ENCODE measurements at places on chromosomes 2 and 18. TPM values are rescaled to one million over a fixed set of nuclear protein-coding genes. Genes with fewer than 3 reads are reported as not detected.
A peak's percentile ranks its signal among the peaks of the same experiment; 100 is the strongest.

GRCh38 chr2:218607436-218608115 lies at the start of gene PLCD4:
Gene PLCD4 (plus strand): TSS chr2:218607899. CDS start chr2:218615740, 7,841 bp downstream.
- H3K27me3 ChIP-seq = peaks cover 4% of the 10 kb centered on the region
- no peak within 1 kb of the TSS for H3K4me3 ChIP-seq
- DNase-seq = no peak
- H3K4me1 ChIP-seq = no peaks in the 10 kb centered on the region
- no peaks in the 10 kb centered on the region for H3K36me3 ChIP-seq

- no peaks in the 10 kb centered on the region for H3K27me3 ChIP-seq
- peaks cover 11% of the 10 kb centered on the region for H3K36me3 ChIP-seq
- H3K27ac ChIP-seq = no peak overlapping the region
- DNase-seq = no peak
- H3K4me1 ChIP-seq = peaks cover 7% of the 10 kb centered on the region
Observed at GRCh38 chr2:108829578-108830310, 43.2 kb downstream of the CCDC138 start.

- no peak overlapping the region for H3K27ac ChIP-seq
- no peak for DNase-seq
- H3K27me3 ChIP-seq = no peaks in the 10 kb centered on the region
- H3K4me1 ChIP-seq = no peaks in the 10 kb centered on the region
- H3K36me3 ChIP-seq = no peaks in the 10 kb centered on the region
Observed at GRCh38 chr2:128797937-128798336, 479.3 kb upstream of the HS6ST1 start.

DNA sequence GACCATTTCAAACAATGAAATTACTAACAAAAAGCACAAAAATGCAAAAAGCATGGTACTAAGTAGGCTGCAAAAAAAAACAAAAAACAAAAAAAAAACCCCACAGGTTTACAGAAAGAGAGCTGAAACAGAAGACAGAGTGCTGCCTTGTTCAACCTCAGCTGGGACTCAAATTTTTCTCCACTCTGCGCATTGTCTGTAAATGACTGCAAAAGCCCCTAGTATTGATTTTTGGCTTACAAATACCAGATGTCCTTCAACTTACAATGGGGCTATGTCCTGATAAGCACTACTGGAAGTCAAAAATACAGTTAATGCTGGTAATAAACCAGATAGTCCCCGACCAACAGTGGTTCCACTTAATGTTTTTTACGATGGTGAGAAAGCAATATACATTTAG lies 42.2 kb downstream of the UBE2E3 start:
- DNase-seq = no peak
- no peak overlapping the region for H3K27ac ChIP-seq
- no peak overlapping the region for H3K4me3 ChIP-seq

Gene MAP3K19
- not detected for total RNA-seq

- DNase-seq = no peak
- H3K4me3 ChIP-seq = no peak overlapping the region
- no peaks in the 10 kb centered on the region for H3K4me1 ChIP-seq
- peaks cover 11% of the 10 kb centered on the region for H3K27me3 ChIP-seq
- no peak overlapping the region for H3K27ac ChIP-seq
- H3K36me3 ChIP-seq = no peaks in the 10 kb centered on the region
Observed at GRCh38 chr2:233799716-233800115, 21.6 kb downstream of the MROH2A start.

Gene GKN1
- not detected for total RNA-seq

- DNase-seq = no peak
- no peaks in the 10 kb centered on the region for H3K27me3 ChIP-seq
- H3K36me3 ChIP-seq = no peaks in the 10 kb centered on the region
- H3K4me1 ChIP-seq = peaks cover 5% of the 10 kb centered on the region
- no peak overlapping the region for H3K27ac ChIP-seq
- no peak overlapping the region for H3K4me3 ChIP-seq
Observed at GRCh38 chr2:121998751-121999150, 243.3 kb downstream of the TSN start.

DNA sequence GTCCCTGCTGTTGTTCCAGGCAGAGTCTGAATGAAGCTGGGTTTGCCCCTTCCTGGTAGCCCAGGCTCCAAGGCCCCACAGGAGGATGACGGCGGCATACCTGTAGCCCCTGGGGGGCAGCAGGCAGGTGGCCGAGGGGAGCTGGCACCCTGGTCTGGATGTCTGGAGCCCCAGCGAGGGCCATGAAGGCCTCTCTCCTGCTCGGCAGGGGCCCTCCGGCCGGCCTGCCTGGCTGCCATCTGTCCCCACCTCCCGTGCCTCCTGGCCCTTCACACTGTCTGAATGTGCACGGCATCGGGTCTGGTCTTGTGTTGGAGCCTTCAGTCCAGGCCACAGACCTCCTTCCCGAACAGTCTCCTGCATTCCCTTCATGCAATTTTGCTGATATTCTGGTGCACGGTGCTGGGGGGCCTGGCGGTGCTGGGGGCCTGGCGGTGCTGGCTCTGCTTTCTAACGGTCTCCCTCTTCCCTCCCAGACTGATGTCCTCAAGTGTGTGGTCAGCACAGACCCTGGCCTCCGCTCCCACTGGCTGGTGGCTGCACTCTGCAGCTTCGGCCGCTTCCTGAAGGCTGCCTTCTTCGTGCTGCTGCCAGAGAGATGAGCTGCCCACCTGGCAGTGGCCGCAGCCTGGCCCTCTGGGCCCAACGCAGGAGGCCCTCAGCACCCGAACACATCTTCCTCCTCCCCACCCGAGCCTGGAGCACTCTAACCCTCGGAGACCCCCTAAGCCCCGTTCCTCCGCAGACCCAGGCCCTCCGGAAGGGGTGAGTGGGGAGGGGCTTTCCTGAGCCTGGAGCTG lies 13.5 kb downstream of the BOK start:
- no peak for DNase-seq
- no peaks in the 10 kb centered on the region for H3K4me1 ChIP-seq
- H3K36me3 ChIP-seq = peaks cover 3% of the 10 kb centered on the region
- H3K27me3 ChIP-seq = no peaks in the 10 kb centered on the region
- H3K27ac ChIP-seq = no peak overlapping the region

Gene PHLPP1
- total RNA-seq = 11.4 TPM

GRCh38 chr2:118973542-118973951 lies 31.6 kb downstream of the MARCO start:
- no peak for DNase-seq
- H3K27ac ChIP-seq = no peak overlapping the region
- no peaks in the 10 kb centered on the region for H3K36me3 ChIP-seq
- no peaks in the 10 kb centered on the region for H3K4me1 ChIP-seq
- H3K4me3 ChIP-seq = no peak overlapping the region

Gene CRYBA2
- total RNA-seq = not detected

Gene EDAR
- total RNA-seq = 0.21 TPM

- H3K4me1 ChIP-seq = no peaks in the 10 kb centered on the region
- H3K36me3 ChIP-seq = no peaks in the 10 kb centered on the region
- H3K27ac ChIP-seq = no peak overlapping the region
- DNase-seq = no peak
- no peak overlapping the region for H3K4me3 ChIP-seq
- no peaks in the 10 kb centered on the region for H3K27me3 ChIP-seq
Observed at GRCh38 chr2:146642066-146642465, 1202.8 kb upstream of the ACVR2A start.

Gene CNDP1
- not detected for total RNA-seq

GRCh38 chr18:23824669-23825068 lies 135.4 kb downstream of the LAMA3 start:
- H3K27me3 ChIP-seq = no peaks in the 10 kb centered on the region
- no peak overlapping the region for H3K27ac ChIP-seq
- no peak for DNase-seq

GRCh38 chr2:190344276-190344827 lies 963 bp downstream of the INPP1 start:
- H3K4me3 ChIP-seq = peak overlapping the region; percentile 78
- no peak for DNase-seq
- H3K4me1 ChIP-seq = peaks cover 19% of the 10 kb centered on the region

Gene SPHKAP
- not detected for total RNA-seq

DNA sequence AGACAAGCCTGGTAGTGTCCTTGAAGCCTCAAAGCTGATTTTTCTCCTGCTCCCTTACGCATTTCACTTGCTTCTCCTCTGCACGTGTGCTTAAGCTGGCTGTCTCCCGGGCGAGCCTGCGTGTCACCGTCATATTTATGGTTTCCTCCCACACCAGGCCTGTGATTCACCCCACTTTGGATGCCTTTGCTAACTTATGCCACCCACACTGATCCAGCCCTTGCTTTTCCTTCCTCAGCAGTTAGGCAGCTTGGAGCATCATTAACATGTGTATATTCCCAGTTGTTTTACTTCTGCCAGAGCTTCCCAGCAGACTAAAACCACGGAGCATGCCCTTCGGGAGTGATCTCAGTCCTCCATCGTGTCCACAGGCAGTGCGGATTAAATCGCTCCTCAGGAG lies 2.2 kb downstream of the ST3GAL5 start:
- peak; percentile 67 for DNase-seq
- H3K4me1 ChIP-seq = peaks cover 57% of the 10 kb centered on the region
- no peaks in the 10 kb centered on the region for H3K27me3 ChIP-seq
- peak overlapping the region; percentile 85 for H3K4me3 ChIP-seq

Gene NAT8
- not detected for total RNA-seq

DNA sequence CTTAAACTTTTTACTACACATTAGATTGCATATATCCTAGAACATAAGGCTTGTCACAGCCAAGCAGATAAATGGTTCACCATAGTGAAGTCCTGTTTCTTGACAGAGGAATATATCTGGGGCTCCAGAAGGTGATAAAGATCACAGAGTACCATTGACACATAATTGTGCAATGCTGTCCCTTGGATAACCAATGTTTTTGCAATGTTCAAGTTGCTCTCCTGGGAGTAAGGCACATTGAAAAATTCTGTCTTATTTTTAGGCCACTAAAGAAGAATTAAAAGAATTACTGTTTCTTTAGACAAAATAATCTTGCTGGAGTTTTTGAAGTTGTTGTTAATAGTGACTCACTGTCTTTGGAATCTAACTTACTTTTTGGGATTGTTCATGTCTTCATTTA lies 1132.8 kb downstream of the LRP1B start:
- H3K27me3 ChIP-seq = no peaks in the 10 kb centered on the region
- no peak for DNase-seq
- H3K4me1 ChIP-seq = no peaks in the 10 kb centered on the region
- no peaks in the 10 kb centered on the region for H3K36me3 ChIP-seq

DNA sequence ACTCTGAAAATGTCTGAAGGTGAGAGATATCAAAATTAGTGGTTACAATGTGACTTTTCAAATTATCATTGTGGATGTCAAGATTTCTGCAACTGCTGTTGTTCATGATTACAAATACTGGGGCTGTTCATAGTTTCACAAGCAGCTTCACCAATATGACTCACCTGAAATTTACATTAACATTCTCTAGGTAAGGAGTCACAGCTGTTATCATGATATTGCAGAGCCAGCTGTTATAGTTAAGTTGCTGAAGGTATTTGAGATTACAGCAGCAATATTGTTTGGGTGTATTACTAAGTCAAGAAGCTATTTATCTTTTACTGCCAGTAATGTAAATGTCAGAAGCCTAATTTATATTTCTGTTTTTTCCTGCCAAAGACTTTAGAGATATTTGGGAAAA lies 140.0 kb downstream of the MC4R start:
- DNase-seq = no peak
- no peak overlapping the region for H3K4me3 ChIP-seq
- no peaks in the 10 kb centered on the region for H3K36me3 ChIP-seq
- no peaks in the 10 kb centered on the region for H3K4me1 ChIP-seq
- H3K27ac ChIP-seq = no peak overlapping the region
- H3K27me3 ChIP-seq = no peaks in the 10 kb centered on the region

- DNase-seq = no peak
- peaks cover 13% of the 10 kb centered on the region for H3K4me1 ChIP-seq
- no peak overlapping the region for H3K27ac ChIP-seq
- no peak overlapping the region for H3K4me3 ChIP-seq
- no peaks in the 10 kb centered on the region for H3K27me3 ChIP-seq
Observed at GRCh38 chr18:48705043-48705442, 166.2 kb downstream of the CTIF start.

Gene RNF144A
- 31.4 TPM for total RNA-seq

GRCh38 chr2:173584676-173585458 lies 230.2 kb downstream of the CDCA7 start:
- no peak overlapping the region for H3K4me3 ChIP-seq
- H3K27me3 ChIP-seq = peaks cover 9% of the 10 kb centered on the region
- DNase-seq = no peak
- no peak overlapping the region for H3K27ac ChIP-seq
- H3K36me3 ChIP-seq = no peaks in the 10 kb centered on the region

DNA sequence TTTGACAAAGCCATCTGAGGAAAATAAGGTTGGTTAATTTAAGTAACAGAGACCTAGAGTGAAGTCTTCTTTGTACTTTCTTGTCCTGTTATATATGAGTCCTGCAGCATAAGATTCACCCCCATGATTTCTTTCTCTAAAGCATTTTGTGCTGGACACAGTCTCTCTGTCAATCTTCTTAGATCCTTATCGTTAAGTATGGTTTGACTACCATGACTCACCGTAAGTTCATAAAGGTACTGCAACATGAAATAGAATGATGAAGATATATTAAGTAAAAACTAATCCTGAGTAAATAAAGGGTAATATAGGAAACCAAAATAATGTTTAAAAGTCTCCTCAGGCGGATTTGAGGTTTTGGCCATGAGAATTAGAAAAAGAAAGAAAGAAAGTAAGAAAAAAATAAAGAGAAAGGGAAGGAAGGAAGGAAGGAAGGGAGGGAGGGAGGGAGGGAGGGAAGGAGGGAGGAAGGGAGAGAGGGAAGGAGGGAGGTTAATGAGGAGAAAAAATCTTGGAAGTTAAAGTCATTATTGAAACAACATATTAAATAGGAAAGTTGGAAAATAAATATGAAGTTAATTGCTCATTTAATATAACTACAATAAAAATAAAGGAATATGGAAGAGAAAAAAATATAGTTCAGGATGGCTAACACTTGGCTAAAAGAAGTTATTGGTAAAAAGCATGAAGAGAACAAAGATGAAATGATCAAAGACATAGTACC lies 980.3 kb upstream of the CDH2 start:
- no peaks in the 10 kb centered on the region for H3K36me3 ChIP-seq
- no peaks in the 10 kb centered on the region for H3K4me1 ChIP-seq
- DNase-seq = no peak
- H3K4me3 ChIP-seq = no peak overlapping the region
- H3K27ac ChIP-seq = no peak overlapping the region
- H3K27me3 ChIP-seq = no peaks in the 10 kb centered on the region

Gene ABCA12
- total RNA-seq = not detected

DNA sequence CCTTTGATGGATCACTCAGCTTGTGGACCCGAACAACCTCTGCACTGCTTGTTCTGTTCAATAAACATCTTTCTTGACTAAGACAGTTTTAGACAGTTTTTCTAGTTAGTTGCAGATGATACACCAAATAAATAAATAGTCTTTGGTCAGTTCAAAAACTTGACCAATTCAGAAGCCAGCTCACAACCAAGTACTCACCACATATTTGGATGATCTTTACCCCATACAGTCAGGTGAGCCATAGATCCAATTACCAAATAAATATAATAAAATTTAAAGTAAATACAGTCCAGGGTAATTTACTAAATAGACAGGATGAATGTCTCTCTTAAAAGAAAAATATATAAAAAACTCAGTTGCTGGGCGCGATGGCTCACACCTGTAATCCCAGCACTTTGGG lies 18.2 kb downstream of the SCN3A start:
- no peak overlapping the region for H3K4me3 ChIP-seq
- DNase-seq = no peak
- H3K27ac ChIP-seq = no peak overlapping the region

Gene MRO
- total RNA-seq = not detected

All from activated naive CD8-positive, alpha-beta T cell treated with anti-CD3 and anti-CD28 coated beads for 36 hours (primary cell).